Fibroblast of gingiva (primary cell): ENCODE measurements at places on chromosomes 2 and 18.

DNA sequence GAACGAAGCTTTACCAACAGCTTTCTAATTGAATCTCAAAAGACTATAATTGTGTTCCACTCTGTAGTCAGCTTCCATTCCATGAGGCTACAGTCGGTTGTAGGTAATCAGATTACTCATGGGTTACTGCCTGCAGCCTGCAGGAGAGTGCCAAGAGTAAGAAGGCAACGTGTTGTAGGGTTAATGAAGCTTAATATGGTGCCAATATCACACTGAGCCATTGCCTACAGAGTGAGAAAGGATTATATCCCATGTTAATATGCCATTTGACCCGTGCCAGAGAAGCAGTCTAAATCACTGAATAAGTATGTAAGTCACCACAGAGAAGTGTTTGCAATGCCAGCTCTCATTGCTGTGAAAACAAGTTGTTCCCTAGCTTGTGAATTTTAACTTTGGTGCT lies 734.5 kb upstream of the ACVR2A start:
- DNase-seq = peak; percentile 56

- DNase-seq = peak; percentile 40
Measured at GRCh38 chr2:161223139-161223732, 63.0 kb downstream of the TANK start.

- no peak for DNase-seq
Measured at GRCh38 chr2:107414376-107414775, 412.3 kb upstream of the RGPD4 start.

GRCh38 chr18:77056344-77057005 lies 76.1 kb downstream of the MBP start:
- DNase-seq = no peak

- DNase-seq = no peak
Measured at GRCh38 chr2:134153294-134153880, 100.5 kb upstream of the MGAT5 start.

DNA sequence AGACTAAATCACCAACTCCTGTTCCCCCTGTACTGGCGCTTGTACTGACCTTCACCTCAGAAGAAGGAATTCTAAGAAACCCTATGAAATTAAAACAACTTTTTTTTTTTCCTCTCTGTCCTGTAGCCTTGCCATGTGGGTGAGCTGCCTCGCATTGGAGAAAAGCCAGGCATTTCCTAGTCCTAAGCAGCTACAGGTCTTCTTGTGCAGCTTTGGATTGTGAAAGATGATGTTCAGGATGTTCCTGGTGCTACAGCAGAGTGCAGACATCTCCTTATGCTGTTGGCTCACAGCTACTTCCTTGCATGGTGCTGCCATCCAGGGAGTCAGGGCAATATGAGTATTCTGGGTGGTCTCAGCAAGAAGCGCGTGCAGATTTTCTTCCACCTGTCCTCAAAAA lies 11.9 kb downstream of the PIK3C3 start:
- peak; percentile 20 for DNase-seq

DNA sequence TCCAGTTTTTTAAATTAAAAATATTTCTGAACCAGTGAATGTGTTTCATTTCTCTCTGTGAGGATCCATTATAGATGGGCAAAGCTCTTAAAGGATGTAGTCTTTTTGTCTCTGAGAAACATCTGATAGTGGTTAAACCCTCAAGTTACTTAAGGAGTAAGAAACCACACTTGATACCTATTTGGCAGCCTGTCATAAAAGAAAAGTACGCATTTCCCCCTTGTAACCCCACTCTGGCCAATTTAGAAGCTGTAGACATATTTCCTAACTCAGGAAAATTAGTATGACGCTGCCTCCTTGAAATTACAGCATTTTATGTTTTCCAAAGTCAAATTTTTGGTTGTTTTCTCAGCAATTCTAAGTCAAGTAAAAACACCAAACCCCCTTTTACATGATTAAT lies 2.0 kb downstream of the STAT4 start:
- no peak for DNase-seq

GRCh38 chr2:40416486-40416885 lies 35.4 kb downstream of the SLC8A1 start:
- DNase-seq = no peak

DNA sequence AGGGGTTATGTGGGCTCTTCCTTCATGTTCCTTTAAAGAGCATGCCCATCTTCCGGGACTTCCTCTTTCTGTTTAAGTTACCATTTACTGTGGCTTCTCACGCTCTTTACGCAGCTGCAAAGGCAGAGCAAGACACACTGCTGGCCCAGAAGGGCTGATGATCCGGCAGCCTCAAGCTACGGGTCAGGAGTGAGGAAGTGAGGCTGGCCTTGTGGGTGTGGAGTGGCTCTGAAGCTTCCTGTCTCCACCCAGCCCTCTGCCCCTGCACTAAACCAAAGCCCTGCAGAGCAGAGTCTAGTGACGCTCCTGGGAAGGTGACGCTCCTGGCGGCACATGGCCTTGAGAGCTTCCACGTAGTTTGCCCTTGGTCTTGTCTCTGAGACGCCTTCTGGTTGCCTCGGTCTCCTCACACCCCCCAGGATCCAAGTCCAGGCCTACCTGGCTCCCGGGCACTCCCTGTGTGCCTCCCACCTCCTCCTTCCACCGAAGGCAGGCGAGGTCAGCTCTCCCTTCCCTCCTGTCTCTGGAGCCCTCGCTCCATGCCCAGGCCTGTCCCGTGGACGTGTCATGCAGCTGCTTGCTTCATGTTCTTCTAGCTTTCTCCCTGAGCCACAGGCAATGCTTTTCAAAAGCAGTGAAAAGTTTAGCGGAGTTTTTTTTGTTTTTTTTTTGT lies 50.3 kb downstream of the ARL4C start:
- DNase-seq = no peak

DNA sequence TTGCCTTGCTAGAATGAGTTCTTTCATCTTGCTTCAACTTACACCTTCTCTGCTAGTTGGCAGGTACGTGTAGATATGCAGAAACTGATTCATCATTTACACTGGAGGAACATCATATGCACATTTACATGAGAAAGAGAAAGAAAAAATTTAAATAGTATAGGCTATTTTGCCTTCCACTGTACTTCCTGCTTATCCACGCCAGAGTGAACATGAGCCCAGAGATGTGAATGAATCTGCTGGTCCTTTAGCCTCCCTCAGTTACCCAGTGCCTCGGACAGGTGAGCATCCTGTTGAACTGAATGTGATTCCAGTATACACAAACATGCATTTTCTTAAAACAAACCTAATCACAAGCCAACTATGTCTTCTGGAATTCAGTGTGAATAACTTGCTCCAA lies 83.6 kb downstream of the SESTD1 start:
- no peak for DNase-seq

DNA sequence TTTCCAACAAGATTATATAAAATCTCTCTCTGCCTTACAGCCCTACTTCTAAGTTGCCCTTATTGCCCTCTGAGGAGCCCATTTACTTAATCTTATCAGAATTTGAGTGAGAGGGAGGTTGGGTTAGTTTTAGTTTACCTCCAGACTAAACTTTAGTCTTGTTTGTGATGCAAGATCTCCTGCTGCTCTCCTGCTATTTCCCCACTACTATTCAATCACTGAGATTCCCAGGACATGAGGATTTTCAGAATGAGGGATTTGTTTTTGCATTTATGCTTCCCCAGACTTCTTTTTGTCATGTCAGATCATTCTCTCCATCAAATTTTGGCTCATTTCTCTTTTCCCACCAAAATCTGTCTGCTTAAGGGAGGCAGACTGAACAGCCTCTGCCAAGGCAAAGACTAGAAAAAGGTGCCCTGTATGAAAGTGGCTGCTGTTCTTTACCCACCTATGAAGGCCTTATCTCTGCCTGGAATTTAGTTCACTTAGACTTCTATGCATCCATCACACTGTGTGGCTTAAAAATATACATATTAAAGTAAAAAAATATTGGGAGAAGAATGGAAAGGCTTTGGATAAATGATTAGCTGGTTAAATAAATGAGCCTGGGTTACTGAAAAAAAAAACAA lies 401.3 kb downstream of the PID1 start:
- DNase-seq = no peak

DNA sequence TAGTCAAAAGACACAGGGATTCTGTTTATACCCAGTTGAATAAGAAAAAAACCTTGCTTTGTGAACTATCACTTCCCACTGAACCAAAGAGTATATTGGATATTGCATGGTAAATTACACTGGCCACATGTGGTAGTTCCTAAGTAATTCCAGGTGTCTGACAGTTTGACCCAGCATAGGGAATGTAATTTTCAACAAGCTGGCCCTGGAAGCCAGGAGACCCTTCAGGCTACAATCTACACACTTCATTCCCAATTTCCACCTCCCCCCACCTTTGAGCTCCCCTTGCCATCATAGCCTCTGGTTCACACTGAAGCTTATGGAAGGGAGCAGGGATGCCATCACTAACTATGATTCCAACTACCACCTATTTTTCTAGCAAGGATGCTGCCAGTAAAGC lies 2.8 kb downstream of the FRZB start:
- DNase-seq = no peak

- no peak for DNase-seq
Measured at GRCh38 chr18:55261253-55261652, 302.0 kb upstream of the CCDC68 start.

DNA sequence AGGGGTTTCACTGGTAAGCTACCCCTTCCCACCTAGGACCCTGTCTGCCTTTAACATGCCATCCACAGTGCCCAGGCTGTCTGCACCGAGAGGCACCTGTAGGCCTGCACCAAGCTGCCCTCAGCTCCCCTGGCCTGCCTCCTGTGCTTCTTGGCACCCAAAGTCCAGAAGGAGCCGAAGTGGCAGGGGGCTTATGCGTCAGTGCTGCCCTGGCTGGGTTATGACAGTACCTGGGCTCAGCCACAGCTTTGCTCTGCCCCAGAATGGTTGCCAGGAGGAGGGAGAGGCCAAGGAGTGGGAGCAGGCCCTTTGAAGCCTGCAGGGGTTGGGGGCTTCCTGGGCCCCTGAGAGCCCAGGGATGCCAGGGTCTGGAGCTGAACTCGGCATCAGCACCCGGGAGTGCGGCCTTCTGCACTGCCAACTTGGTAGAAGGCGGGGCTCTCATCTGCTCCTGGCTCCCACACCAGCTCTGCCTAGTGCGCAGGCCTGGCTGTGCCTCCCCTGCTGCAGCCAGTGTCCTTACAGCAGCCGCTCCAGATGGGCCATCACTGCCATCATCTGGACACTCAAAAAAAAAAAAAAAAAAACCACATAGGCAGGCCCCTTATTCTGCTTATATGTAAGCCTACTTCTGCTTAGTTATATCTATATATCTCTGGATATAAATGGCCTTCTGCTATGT lies 155.4 kb downstream of the THSD7B start:
- DNase-seq = no peak

- peak; percentile 95 for DNase-seq
Measured at GRCh38 chr2:173652311-173652710, 297.6 kb downstream of the CDCA7 start.

- peak; percentile 36 for DNase-seq
Measured at GRCh38 chr2:217707131-217707611, 295.6 kb downstream of the TNS1 start.

DNA sequence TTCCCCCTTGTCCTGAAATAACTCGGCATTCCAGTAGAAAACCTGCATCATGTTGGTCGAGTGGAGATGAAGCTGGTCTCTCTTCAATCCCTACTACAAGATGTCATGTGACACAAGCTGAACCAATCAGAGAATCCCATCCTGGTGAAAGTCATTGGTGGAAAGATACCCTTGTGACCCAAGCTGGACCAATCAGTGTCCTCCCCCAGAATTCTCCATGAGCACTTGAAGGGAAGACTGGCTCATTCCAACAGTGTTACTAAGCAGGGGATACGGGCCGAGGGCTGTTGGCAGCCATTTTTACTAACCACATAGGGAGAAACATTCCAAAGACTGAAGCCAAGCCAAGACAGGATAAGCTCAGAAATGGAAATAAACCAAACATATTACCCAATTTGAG lies 298.3 kb downstream of the ICOS start:
- peak; percentile 19 for DNase-seq

DNA sequence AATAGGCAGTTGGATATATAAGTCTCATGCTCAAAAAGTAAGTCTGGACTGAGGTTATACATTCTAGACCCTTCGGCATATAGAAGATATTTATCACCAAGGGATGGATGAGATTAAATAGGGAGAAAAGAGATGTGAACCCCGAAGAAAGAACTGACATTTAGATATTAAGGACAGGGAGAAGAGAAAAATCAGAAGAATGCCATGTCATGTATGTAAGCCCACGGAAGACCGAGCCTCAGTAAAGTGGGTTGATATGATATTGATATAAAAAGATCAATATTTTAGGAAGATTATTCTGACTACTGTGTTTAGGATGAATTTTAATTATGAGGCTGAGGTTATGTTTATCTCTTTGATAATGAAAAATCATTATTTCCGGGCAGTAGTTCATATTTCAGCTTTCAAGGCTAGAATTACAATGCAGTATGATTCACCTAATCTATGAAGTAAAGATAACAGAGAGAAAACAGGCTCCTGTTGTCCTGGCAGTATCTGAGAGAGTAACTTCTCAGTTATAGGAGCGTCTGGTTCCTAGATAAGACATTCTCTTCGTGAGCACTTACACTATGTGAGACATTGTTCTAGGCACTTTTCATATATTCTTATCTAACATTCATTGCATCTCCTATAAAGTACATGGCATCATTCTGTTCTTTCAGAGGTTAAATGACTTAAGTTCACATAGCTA lies 83.0 kb downstream of the UBR3 start:
- no peak for DNase-seq
